ENCODE measurements at places on chromosomes 1 and 21. TPM values are rescaled to one million over a fixed set of nuclear protein-coding genes. Genes with fewer than 3 reads are reported as not detected.
A peak's percentile ranks its signal among the peaks of the same experiment; 100 is the strongest.

GRCh38 chr1:2631136-2632050 lies 1.4 kb downstream of the MMEL1 start:
- DNase-seq = no peak

GRCh38 chr21:31459457-31459856 lies 115.4 kb upstream of the TIAM1 start:
- DNase-seq = no peak

DNA sequence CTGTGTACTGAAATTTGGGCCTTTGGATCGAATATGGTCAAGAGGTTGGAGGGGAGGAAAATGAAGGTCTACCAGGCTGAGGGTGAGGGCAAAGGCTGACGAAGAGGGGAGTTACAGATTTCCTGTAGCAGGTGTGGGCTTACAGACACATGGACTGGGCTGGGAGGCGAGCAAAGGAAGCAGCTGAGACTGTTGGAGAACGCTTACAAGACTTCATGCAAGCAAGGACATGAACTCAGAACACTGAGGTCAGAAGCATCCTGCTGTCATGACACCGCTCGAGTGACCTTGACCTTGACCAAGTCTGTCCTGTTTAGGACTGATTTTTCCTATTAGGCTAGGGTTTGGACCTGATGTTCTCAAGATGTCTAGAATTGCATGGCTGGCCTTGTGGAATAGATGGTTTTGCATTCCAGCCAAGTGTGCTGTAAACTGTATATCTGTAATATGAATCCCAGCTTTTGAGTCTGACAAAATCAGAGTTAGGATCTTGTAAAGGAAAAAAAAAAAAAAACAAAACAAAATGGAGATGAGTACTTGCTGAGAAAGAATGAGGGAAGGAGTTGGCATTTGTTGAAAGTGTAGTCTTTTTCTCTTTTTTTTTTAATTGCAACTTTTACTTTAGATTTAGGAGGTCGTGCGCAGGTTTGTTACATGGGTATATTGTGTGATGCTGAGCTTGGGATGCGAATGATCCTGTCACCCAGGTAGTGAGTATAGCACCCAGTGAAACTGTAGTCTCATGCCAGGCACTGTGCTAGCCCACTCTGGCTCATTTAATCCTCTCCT lies 5.8 kb downstream of the ELF3 start:
- peak; percentile 30 for DNase-seq

GRCh38 chr21:31529406-31529805 lies 130.1 kb upstream of the SOD1 start:
- no peak for DNase-seq

DNA sequence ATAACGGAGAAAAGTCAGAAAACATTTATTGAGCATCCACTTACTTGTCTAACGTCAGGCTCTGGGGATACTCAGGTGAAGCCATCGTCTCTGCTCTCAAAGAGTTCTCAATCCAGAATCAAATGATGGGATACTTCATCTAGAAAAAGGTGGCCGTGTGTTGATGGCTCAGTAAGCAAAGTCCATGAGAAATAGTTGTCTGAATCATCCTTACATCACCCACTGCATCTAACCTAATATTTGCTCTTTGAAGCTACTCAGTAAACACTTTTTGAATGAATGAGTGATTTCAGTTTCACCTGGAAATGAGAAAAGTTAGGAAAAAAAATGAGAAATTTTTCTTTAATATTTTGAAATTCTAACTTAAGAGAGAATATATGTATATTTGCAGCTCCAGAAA lies 155.3 kb upstream of the PKN2 start:
- DNase-seq = no peak

DNA sequence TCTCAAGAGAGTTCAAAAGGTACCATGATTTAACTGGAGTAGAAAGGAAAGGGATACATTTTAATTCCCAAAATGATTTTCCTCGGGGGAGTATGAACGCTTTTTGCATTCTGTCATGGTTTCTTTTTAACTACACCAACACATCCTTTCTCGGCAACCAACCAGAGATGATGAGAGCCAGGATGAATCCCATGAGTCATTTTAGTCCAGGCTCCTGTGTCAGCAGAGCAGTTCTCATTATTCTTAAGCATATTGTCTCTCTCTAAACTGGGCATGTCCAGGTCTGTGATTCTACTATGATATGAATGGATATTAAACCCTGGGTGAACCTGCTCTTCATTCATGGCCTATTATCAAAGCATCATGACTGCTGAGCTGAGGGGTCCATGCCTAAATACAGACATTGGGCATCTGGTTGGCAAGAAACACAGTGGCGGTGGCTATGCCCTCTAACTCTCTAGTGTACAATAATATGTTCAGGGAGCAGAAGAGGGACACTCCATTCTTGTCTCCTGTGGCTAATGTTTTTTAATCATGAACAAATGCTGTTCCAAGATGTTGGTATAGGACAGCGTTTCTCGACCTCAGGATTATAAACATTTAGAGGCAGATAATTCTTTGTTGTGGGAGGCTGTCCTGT lies 124.3 kb upstream of the ESRRG start:
- DNase-seq = peak; percentile 13

DNA sequence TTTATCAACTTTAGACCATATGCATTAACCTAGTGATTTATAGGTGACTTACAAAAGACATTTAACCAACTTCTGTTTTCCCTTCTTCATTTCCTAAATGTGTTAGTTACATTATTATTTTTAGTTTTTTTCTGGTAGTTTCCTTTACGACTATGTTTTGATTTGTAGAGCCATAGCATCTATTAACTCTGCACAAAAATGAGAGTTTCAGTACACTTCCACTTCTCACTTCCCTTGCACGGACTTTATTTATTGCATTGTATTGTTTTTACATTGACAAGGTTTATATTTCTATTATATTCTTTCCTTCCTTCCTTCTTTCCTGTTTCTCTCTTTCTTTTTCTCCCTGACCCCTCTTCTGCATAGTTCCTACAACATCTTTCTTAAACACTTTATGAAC lies 14.7 kb downstream of the PKN2 start:
- DNase-seq = no peak

DNA sequence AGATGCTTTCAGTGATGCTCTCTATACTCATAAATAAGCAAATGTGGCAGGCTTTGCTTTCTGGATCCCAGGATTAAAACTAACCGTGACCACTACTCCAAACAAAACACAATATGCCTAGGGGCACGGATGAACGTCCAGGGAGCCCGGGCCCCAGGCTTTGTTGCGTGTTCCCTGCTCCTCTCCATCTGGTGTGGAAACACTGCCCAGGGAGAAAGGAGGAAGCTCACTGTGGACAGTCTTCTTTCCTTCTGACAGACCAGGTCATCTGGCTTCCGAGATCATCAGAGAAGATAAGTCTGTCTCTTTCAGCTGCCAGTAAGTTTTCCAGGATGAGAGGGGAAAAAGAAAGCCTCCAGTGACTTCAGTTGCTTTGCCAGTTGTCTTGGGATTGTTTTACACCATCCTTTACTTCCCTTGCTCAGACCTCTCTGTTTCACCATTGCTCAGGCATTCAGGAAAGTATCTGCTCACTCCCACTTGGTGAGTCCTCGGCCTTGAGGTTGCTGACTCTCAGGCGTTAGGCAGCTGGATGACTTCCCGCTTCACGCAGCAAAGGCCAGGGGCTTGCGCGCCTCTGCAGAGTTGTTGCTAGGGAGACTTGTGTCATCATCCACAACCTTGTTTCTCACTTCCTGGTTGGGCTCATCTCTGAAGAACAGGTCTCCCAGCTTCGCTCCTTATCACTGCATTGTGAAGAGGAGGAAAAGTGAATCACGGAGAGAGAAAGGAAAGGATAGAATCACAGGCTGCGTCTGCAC lies 20.6 kb upstream of the PGD start:
- DNase-seq = peak; percentile 30

GRCh38 chr1:37868466-37868865 lies 9.1 kb upstream of the MTF1 start:
- peak; percentile 14 for DNase-seq

DNA sequence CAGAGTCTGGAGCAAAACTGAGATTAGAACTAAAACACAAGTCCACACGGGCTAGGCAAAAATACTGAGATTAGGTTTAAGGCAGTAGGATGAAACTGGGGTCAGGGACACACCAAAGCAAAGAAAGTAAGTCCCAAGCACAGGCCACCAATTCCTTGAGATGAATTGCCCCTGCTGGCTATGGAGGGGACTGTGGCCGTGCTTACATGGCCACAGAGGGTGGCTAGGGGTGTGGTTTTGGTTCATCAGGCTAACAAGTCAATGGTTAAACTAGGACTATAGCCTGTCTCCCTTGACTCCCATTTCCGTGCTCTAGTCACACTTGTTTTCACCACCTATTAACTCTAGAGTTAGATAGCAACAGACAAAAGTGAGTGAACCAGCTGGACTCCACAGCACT lies 394.8 kb downstream of the PBX1 start:
- DNase-seq = no peak

GRCh38 chr1:21886486-21887215 lies 50.5 kb downstream of the HSPG2 start:
- no peak for DNase-seq

DNA sequence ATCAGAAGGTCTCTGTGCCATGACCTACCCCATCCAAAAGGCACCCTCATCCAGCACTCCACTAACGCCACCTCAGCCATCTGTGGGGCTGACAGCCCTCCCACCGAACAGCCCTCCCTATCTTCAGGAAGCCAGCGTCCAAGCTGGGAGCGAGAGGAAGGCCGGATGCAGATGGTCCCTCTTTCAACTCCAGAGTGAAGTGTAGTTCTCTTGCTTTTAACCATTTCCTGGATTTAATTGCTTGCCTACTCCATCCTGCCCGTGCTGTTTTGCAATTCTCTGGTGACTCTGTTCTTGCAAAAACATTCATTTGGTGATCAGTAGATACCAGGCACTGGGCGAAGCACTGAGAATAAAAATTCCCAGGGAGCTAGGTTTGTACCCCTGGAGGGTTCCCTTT lies 8.2 kb upstream of the DYRK1A start:
- no peak for DNase-seq

DNA sequence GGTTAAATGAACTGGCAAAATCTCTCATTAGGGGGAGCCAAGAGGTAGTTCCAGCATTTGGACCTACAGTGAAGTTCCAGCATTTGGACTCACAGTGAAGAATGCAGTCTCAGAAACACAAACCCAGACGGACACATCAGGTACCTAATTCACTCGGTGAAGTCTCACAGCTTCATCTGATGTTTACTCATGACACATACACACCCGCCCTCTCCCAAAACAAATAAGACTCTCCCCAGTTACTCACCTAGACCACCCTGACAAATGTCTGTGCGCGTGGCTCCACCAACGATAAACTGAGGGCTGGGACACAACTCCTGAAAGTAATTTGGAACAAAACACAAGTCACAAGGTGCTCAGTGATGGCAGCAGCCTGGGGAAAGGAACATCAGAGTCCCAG lies 11.4 kb downstream of the CAPN8 start:
- DNase-seq = no peak

TTLL10 gene
- not detected for total RNA-seq

AGBL4 gene
- not detected for total RNA-seq

NTNG1 gene
- total RNA-seq = 5.8 TPM

- no peak for DNase-seq
Observed at GRCh38 chr1:81238129-81238528, 562.6 kb upstream of the ADGRL2 start.

- no peak for DNase-seq
Observed at GRCh38 chr1:2086446-2087078, 36.4 kb downstream of the PRKCZ start.

- DNase-seq = peak; percentile 36
Observed at GRCh38 chr21:36450511-36450910, 29.4 kb downstream of the CLDN14 start.

WDR64 gene
- total RNA-seq = not detected

GRCh38 chr1:98555814-98556213 lies 105.7 kb upstream of the SNX7 start:
- DNase-seq = no peak

GRCh38 chr1:71586030-71586429 lies 505.2 kb upstream of the ZRANB2 start:
- no peak for DNase-seq

FAM167B gene
- 0.20 TPM for total RNA-seq

DNA sequence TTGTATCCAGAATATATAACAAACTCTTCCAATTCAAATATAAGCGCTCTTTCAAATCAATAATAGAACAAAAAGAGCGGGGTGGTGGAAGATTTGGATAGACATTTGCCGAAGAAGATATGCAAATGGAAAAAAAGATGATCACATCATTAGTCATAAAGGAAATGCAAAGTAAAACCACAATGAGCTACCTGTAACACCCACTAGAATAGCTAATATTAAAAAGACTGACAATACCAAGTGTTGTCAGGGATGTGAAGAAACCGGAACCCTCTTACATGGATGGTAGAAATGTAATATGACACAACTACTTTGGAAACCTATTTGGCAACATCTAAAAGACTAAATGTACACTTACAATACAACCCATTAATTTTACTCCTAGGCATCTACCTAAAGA lies 5.7 kb upstream of the TRAF5 start:
- DNase-seq = peak; percentile 57

- peak; percentile 83 for DNase-seq
Observed at GRCh38 chr1:194069168-194069830, 882.9 kb upstream of the B3GALT2 start.

- DNase-seq = no peak
Observed at GRCh38 chr21:42313501-42313969, 1.7 kb downstream of the TFF3 start.

DCDC2B gene
- total RNA-seq = not detected

OR10J1 gene
- not detected for total RNA-seq

AGO3 gene
- total RNA-seq = 19.3 TPM

PRAMEF26 gene
- total RNA-seq = not detected

GRCh38 chr1:181104790-181105133 lies 16.3 kb downstream of the IER5 start:
- DNase-seq = no peak

GPR25 gene
- not detected for total RNA-seq

GNAT2 gene
- total RNA-seq = not detected

RPE65 gene
- total RNA-seq = not detected

DNA sequence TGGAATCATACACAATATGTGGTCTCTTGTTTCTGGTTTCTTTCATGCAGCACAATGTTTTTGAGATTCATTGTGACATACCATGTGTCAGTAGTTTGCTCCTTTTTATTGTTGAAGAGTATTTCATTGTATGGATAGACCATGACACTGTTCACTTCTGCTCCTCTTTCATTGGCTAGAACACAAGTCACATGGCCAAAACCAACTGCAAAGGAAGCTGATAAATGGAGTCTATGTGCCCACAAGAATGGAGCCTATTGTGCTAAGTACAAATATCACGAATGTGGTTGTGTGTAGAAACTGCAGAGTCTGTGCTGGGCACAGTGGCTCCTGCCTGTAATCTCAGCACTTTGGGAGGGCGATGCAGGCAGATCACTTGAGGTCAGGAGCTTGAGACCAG lies 28.6 kb upstream of the FNBP1L start:
- no peak for DNase-seq

- no peak for DNase-seq
Observed at GRCh38 chr1:66112744-66113400, 320.2 kb downstream of the PDE4B start.

- DNase-seq = no peak
Observed at GRCh38 chr1:83095570-83095969, 903.4 kb downstream of the TTLL7 start.

DNA sequence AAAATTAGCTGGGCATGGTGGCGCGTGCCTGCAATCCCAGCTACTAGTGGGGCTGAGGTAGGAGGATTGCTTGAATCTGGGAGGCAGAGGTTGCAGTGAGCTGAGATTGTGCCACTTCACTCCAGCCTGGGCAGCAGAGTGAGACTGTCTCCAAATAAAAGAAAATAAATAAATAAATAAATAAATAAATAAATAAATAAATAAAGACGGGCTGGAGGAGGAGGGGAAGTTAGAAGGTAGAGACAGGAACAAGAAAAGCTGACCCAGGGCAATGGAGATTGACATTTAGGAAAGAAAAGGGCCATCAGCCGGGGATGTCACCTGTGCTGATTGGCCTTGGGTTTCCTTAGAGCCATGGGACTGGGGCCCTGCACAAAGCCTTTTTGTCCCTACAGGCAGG lies 153.7 kb upstream of the IGSF21 start:
- DNase-seq = no peak
